NCI-H187 (cell line): ENCODE measurements at places on chromosomes 5 and 9.

DNA sequence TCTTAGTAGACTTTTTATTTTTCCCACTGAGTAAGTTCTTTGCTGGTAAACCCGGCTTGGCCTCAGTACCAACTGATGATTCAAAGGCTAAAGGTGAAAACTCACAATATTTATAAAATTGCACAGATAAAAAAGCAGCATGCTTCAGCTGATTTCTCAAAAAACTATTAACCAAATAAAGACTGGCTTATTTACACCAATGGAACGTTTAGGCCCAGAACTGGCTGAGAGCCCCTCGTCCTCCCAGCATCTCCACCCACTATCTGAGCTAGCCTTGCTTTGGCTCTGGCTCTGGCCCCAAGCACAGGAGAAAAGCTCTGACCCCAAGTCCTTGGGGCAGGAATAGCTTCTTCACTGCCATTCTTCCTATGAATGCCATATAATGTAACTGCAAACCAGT lies 68.5 kb downstream of the SPTLC1 start:
- no peak for DNase-seq

GRCh38 chr5:171520300-171521174 lies 101.1 kb downstream of the FGF18 start:
- DNase-seq: no peak

- DNase-seq: no peak
These were observed 114.3 kb upstream of the OTULINL start for GRCh38 chr5:14467251-14467650.

DNA sequence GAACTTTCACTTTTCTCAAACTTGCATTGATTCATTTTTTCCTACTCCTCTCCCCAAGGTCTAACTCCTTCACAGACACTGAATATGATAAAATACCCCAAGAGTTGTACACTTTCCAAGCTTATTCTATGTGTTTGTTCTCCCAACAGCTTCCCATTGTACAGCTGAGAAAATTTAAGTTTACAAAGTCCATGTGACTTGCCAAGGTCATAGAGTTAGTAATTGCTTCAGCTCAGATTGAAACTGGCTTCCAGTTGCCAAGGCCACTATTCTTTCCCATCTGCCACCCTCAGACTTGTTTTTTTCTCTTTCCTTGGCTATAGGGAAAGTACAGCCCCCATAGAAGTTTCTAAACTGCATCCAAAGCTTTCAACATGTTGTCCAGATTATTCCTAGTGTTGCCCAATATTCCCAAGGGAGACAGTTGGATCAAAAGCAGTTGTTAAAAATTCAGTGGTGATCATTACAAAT lies 34.8 kb downstream of the TNFSF8 start:
- DNase-seq: no peak

DNA sequence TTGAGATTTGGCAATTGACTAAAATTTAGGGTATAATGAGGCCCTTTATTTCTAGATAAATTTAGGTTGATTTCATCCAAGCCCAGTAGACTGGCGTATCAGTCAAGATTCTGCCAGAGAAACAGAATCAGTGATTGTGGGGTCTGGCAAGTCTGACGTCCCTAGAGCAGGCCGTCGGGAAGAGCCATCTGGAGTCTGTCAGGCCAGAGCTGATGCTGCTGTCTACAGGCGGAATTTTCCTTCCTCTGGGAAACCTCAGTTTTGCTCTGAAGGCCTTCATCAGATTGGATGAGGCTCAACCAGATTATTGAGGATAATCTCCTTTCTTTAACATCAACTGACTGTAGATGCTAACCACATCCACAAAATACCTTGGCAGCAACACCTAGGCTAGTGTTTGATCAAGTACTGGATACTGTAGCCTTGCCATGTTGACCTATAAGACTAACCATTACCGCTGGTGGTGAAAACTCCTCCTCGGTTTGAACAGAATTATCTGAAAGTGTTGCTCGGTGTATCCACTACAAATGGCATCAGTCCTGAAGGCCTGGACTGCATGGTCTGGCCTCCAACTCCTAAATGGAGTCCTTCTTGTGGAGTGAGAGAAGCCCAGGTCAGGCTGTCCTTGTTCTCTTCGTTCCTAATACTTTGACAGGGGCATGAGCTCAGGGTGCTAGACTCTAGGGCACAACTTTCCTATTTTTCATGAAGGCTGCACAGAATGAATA lies 83.2 kb upstream of the ANKH start:
- DNase-seq: no peak

DNA sequence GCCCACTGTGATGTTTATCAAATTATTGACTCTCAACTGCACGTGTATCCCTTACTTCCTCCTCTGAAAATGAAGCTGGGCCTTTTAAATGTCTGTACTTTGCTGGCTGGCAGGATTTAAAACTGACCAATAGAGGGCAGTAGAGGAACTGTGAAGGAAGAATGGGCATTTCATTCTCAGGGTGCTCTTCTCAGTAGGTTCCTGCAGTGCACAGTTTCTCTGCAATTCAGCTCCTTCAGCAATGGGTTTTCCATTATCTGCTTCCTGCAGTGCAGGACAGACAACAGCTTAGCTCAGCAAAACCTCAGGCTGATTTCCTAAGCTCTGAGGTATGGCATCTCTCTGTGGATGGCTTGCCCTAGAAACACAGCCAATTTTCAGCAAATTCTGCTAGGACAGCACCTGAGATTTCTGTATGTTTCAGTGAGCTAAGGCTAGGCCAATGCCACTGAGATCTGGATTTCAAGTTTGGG lies 298.4 kb upstream of the PRDM9 start:
- DNase-seq: peak; percentile 33

DNA sequence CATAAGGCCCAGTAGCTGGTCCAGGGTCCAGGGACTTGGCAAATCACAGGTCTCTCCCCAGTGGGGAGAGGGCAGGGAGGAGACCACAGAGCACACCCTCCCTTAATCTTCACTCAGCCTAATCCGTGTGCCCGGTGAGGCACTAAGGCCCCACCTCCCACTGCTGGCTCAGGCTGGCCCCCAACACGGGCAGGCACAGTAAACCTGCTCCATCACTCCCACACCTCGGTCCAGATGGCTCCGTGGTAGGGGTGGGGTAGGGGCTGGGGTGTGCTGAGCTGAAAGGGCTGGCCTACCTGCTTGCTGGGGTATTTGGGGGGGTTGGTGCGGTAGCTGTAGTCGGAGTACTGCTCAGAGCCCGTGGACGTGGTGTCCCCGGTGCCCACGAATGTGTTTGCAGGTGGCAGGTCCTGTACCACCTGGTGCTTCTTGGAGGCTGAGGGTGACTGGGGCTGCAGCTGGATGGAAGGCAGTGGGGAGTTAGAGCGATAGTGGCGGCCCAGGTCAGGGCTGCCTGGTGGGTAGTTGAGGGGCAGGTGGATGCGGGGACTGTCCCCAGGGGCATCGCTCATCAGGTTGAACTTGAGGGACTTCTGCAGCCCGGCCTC lies 15.2 kb downstream of the PCDH1 start:
- DNase-seq: no peak

- no peak for DNase-seq
These were observed 87.0 kb upstream of the BOD1 start for GRCh38 chr5:173703466-173703865.
